ENCODE measurements at places on chromosomes 12 and 14.
A peak's percentile ranks its signal among the peaks of the same experiment; 100 is the strongest.

DNA sequence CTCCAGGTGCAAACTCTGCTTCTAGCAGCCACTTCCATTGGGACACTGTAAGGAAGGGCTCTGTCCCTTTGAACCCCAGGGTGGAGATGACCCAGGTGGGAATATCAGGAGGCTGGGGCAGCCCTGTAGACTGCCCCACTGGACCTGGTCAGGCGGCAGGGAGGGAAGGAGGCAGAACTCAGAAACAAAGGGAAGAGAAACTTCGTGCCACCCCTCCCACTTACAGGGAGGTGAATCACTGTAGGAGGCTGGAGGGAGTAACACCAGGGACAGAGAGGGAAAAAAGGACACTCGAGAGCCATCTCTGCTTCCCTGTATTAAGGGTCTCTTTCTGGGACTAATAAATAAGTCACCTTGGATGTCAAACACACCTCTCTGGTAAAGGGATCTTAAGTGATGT lies 37.4 kb downstream of the ISCA2 start:
- DNase-seq: no peak

GRCh38 chr12:3214526-3215365 lies 137.6 kb downstream of the TSPAN9 start:
- DNase-seq: no peak

DNA sequence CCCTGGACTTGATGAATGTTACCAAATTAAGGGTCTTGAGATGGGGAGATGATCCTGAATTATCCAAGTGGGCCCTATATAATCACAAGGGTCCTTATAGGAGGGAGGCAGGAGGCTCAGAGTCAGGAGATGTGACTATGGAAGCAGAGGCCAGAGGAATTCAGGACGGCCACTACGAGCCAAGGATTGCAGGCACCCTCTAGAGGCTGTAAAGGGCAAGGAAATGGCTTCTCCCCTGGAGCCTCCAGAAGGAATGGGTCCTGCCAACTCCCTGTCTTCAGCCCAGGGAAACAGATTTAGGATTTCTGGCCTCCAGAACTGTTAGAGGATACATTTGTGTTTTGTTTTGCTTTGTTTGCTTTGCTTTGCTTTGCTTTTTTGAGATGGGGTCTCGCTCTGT lies 8.8 kb downstream of the BDKRB1 start:
- no peak for DNase-seq

DNA sequence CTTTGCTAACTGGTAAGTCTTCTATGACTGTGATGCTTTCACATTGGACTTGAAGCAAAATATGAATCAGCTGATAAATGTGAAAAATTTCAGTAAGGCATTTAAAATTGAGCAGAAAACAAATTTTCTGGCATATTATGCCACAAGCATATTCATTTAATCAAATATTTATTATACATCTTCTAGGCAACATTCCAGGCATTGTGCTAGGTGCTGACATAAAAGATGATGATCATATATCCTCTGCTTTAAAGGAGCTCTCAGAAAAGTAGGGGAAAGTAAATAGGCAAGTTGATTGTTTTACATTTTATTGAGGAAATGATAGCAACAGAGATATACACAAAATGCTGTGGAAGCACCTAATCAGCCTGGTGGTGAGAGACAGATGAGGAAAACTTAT lies 248.9 kb downstream of the SLC16A7 start:
- no peak for DNase-seq

DNA sequence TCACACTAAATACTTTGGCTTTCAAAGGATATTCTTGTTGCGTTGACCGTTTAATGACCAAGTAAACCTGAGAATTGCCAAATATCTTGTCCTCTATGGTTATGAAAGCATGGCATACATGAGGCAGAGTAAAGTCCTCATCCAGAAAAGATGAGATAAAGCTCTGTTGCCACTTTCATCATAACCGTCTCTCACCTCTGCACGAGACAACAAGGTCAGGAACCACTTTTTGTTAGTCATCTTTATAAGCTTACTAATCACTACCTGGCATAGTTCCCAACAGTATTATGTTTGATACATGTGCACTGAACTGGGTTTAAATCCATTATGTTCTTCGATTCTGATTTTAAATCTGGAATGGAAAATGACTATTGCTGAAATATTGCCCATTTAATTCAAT lies 31.3 kb downstream of the PTPRB start:
- no peak for DNase-seq

- DNase-seq: no peak
Observed at GRCh38 chr14:67251573-67252226, 10.5 kb downstream of the PALS1 start.

- DNase-seq: peak; percentile 22
Observed at GRCh38 chr12:131603106-131603938, 107.6 kb upstream of the SFSWAP start.

GRCh38 chr12:76765598-76765997 lies 1.7 kb downstream of the ZDHHC17 start:
- DNase-seq: no peak

DNA sequence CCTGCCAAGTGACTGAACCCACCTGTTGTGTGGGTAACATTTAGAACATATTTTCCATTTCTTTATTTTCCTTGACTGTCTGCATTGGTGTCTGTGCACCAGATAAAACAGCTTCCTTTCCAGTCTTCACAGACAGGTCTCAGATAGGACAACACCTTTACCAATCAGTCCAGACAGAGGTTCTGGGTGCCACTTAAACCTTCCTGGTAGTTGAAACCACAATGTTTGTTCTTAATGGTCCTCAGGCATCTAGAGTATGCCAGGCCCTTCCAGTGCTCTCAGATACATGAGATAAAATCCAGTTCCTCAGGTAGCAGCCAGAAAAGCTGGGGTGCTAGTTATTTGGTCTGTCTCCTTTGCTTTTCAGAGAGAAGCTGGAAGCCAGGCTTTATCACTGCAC lies 7.0 kb upstream of the CLEC2D start:
- peak; percentile 38 for DNase-seq

DNA sequence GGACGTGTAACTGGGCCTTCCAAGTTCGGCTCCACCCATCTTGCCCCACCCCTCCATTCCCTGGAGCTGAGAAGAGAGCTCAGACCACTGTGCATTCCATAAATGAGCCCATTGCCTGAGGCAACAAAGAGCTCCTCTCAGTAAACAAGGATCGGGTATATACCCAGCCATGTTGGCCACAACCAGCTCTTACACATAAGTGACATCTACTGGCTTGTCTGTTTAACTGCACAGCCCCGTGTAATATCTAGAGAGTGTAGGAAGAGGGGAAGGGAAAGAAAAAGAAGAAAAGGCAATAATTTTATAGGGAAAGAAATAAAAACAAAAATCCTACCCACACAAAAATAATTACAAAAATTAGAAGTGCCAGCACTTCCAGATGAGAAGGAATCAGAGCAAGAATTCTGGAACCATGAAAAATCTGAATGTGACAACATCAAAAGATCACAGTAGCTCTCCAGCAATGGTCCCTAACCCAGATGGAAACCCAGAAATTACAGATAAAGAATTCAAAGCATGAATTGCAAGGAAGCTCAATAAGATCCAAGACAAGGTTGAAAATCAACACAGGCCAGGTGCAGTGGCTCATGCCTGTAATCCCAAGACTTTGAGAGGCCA lies 308.1 kb downstream of the RPAP3 start:
- peak; percentile 54 for DNase-seq

GRCh38 chr12:116454950-116455447 lies 104.2 kb upstream of the MAP1LC3B2 start:
- no peak for DNase-seq

GRCh38 chr14:92666251-92666650 lies 82.2 kb downstream of the LGMN start:
- DNase-seq: no peak

DNA sequence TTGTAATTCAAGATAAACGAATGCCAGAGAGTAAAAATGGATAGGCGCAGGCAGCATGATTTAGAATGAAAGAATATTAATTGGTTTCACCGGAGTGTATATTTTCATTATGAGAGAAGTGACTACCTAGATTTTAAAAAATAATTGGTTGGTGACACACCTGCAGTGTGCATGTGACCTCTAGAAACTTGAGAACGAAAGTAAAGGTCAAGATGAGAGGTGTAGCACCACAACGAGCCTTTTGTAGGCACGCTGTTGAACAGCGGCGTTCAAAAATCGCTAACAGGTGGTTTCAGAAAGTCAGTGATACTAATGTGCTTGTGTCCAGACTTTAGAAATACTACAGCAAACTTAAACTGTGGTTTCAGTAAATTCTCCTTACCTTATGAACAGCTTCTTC lies 123.8 kb downstream of the NPAS3 start:
- no peak for DNase-seq

GRCh38 chr14:24075485-24076301 lies 4.3 kb downstream of the CPNE6 start:
- DNase-seq: no peak

DNA sequence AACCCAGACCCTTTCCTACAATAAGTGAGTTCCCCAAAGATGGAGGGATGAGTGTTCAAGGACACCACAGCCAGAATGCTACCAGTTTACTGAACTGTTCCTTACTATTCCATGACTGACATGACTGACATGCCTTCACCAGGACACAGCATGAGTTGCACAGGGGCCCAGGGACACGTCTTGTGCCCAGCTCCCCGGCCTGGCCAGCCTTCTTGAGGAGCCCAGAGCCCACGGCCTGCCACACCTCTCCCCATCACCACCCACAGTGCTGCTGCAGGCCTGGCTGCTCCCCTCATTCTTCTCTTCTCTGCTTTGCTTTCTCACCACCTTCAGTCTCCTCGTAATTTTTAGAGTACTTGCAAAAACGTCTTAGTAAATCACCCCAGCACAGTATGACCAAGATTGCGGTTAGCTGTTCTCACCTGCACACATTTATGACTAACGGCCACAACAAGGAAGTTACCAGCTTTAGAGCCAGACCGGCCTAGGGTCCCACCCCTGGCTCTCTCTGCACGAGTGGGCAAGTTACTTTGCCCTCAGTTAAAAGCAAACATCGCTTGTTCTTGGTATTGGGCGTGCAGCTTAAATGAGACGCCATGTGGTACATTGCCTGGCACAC lies 18.5 kb downstream of the PPP2R5E start:
- DNase-seq: peak; percentile 9

GRCh38 chr12:57832966-57833365 lies 13.6 kb downstream of the CTDSP2 start:
- no peak for DNase-seq

GRCh38 chr14:95196268-95196667 lies 38.9 kb upstream of the DICER1 start:
- no peak for DNase-seq

DNA sequence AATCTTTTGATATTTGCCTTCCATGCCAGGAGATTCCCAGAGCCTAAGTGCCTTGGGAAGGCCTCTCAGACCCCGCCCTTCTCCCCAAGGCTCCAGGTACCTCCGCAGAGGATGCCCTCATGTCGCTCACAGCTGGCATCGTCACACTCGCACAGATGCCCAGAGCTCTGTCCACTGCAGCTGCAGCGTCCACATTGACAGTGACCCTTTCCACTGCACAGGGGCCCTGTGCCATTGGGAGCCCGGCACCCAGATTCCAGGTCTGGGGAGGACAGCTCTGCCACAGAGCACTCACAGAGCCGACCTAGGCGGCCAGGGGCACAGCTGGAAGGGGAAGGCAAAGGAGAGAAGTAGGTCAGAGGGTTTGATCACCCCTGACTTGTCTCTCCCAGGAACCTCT lies 12.3 kb upstream of the CSAD start:
- no peak for DNase-seq

DNA sequence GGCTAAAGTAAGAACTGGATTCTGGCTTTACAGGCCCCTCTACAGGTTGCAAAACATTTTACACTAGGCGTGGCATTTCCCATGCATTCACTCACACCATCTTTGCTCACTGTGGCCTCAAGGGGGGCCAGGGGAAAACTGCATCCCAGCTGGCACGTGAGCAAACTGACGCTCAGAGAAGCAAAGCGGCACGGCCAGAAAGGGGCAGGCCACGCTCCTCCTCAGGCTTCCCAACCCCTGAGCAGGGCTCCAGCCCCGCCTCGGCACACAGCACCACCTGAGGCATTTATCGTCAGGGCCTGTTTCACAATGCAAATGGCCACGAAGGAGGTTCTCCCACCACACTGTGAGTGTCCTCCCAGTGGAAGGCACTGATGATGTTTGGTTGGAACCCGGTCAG lies 90.8 kb downstream of the BCL11B start:
- DNase-seq: no peak

DNA sequence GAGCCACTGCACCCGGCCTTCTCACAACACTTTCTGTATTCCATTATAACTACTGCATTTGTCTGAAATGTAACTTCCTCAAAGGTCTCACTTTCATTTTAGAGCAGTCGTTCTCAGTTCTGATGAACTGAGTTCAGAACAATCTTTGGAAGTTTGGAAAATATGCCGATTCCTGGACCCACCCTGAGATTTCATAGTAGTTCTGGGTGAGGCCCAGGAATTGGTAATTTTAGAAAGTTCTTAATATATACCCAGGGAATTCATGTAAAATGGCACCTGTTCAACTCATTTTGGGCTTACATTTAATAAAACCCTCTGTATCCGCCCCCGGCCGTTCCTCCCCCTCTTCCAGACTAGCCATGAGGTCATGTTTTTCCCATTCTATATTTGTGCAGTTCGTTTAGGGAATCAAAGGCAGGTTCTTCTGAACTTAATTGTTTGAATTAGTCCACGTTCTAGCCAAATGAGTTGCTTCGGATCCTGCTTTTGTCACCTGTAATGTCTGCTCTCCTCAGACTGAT lies 5.9 kb downstream of the GSG1 start:
- DNase-seq: no peak

DNA sequence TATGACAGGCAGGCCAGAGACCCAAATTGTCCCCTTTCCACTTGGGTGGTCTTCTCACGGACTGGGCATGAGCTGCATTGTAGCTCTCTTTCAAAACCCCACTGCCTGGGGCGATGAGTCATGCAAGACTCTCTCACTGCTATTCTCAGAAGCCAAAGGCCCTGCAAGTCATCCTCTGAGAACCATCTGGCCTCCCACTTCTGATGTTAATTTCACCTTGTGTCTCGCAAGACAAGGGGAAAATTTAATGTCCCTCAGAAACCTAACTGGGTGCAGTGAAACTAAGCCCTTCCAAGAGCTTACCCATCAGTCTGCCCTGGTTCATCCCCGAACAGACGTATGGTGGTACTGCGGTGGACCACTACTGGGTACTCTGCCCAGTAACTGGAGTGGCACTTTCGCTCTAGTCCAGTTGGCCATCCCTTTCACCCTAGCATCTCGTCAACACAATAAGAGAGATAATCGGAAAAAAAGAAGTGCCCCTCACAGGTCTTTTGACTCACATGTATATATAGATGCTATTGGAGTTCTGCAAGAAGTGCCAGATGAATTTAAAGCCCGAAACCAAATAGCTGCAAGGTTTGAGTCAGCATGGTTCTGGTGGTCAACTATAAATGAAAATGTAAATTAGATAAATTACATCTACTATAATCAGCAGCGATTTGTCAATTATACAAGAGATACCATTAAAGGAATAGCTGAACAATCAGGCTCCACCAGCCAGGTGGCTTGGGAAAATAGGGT lies 31.3 kb upstream of the LALBA start:
- DNase-seq: no peak

- no peak for DNase-seq
Observed at GRCh38 chr12:65881965-65882413, 57.7 kb downstream of the HMGA2 start.

DNA sequence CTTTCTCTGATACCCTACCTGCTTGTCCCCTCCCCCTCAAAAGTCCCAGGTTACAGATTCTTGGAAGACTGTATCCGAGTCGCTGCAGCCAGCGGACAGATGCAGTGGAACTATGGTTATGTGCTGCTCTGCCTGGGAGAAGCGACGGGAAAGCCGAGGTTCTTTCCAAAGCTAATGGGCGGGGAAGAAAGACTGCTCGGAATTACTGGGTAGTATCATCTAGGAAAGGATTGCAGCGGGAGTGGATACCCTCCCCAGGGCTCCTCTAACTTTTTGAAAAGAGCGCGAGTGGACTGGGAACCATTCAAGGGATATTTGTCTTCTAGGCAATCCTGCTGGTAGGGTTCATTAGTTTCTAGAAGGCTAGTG lies 1.4 kb downstream of the PTHLH start:
- no peak for DNase-seq
